ENCODE measurements at places on chromosomes 7 and 10.

DNA sequence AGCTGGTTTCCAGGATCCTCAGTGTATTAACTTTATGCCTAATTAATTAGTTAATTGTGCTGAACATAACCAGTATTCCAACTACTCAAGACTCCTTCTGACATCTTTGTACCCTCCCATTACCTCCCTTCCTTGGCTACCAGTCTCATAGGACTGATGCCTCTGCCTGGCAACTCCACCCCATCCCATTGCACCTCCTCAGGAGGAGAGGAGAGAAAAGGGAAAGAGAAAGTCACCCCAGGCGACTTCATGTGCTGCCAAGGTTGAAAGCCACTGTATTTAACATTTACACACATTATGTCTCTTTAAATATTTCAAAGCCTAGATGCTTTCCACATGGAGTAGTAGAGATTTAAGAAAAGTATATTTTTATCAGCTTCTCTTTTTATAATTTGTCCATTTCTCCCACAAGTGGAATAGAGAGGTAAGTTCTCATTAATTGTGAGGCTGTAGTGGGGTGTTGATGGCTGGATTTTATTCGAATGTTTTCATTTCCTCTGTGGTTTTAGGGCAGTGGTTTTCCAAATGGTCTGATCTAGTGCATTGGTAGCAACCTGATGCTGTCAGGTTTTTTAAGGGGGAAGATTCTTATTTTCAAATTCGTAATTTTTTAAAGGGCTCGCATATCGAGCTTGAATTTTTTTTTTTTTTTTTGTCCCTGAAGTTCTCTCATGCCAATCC, 148.0 kb downstream of the BICC1 start:
- DNase-seq, result peak; percentile 83

GRCh38 chr10:132104062-132104461, 38.3 kb downstream of the JAKMIP3 start:
- no peak for DNase-seq

DNA sequence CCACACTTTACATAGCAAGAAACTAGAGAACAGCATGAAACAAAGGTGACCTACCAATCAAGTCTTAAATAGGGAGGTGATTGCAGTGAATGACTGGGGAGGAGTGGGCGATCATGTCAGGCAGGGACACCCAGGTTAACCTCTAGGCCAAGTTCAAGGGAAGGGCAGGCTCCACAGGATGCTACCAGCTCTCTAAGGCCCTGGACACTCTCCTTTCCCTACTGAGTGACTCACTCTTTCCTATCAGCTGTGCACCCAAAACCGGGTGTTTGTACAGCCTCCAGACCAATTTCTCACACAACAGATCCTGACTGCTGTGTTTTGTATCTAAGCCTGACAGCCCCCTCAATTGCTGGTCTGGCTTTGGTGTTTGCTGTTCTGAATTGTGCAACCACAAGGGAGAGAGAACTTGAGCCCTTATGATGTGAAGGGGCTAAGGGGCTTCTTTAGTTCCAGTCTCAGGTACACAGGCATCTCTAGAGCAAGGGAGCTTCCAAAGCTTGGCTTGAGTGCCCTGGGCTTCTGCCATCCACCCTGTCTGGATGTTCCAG, 107.8 kb downstream of the TBXAS1 start:
- DNase-seq, result peak; percentile 62

GRCh38 chr7:7911369-7912123, 57.0 kb upstream of the GLCCI1 start:
- DNase-seq, result peak; percentile 85

GRCh38 chr7:83648464-83649241, at the start of gene SEMA3E:
TSS of gene SEMA3E (minus strand) at chr7:83649139.
- DNase-seq, result peak; percentile 53

DNA sequence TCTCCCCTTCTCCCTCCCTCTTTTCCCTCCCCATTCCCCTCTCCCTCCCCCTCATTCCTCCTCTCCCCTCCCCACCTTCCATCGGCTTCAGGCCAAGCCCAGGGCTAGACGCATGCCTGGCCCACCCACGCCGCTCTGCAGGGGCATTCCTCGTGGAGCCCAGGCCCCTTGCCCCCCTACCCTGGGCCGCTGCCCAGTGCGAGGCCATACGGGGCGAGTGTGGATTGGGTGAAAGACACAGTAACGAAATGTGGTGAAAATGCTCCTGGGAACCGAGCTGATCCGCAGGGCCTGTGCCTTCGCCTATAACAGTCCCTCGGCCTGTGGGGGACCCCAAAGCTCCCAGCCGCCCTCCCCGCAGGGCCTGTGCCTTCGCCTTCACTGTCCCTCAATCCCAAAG, 28.3 kb downstream of the ADGRA1 start:
- DNase-seq, result no peak

GRCh38 chr10:79444199-79445119, 965 bp downstream of the ZCCHC24 start:
- peak; percentile 60 for DNase-seq

- DNase-seq, result no peak
These were observed 61.1 kb downstream of the SORCS1 start for GRCh38 chr10:107103174-107104025.

DNA sequence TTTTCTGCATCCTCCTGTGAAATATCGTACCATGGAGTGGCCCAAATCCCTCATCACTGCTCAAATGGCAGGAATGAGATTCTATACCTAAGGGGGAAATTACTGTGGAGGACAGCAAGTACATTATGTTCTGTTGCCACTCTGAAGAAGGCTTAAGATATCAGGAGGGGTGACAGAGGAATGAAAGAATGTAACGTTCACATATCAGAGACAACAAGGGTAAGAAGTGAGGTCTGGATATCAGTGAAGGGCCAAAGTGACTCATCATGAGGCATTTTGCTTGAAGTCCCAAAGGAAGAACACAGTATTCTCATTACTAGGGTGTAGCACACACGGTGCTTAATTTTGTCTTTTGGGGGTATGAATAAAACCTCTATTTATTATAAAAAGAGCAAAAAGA, 71.5 kb upstream of the SLC13A1 start:
- DNase-seq, result no peak

GRCh38 chr7:159122276-159122675, 22.4 kb downstream of the VIPR2 start:
- DNase-seq, result no peak

DNA sequence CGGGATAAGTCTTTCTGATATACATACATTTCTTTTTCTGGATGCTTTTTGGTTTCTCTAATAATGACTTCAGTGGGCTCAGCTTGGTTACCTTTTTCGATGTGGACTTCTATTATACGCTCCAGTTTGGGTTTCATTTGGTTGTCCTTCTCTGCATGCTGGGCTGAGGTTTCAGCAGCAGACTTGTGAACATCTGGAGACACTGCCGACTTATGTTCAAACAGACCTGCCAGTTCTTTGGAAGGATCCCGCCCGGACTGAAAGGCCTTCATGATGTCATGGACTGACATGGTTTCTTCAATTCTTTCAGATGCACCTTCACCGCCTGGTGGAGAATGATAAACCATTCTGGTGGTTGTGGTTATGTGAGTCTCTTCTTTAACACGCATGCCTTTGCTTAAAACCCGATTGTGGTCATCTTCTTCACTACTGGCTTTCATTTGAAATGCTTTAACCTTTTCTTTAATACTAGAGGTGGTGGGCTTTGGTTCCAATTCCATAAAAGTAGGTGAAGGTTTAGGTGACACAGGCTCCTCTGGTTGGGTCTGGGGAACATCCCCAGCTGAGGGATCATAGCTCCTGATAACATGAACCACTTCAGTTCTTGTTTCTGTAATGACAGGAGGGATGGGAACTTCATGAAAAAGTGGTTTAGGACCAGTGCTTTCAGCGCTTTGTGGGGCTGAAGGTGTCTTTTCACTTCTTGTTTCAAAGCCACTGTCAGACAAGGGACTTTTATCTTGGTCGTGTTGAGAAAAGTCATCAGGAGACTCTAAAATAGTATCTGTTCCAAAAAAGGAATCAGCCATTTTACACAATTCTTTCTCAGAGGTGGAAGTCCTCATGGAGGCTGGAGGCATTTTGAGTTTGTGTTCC, 167.7 kb upstream of the CCDC6 start:
- DNase-seq, result no peak

DNA sequence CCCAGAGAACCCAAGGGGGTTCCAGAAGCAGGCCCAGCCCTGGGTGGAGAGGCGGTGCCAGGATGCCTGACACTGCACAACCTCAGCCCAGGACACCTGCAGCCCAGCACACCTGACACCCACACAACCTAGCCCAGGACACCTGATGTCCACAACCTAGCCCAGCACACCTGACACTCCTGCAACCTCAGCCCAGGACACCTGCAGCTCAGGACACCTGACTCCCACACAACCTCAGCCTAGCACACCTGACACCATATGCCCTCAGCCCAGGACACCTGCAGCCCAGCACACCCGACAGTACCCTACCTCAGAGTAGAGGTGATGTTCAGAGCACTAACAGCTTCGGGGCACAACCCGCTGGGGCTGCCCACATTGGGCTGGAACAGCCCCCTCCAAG, 87.3 kb downstream of the PAXIP1 start:
- DNase-seq, result no peak

DNA sequence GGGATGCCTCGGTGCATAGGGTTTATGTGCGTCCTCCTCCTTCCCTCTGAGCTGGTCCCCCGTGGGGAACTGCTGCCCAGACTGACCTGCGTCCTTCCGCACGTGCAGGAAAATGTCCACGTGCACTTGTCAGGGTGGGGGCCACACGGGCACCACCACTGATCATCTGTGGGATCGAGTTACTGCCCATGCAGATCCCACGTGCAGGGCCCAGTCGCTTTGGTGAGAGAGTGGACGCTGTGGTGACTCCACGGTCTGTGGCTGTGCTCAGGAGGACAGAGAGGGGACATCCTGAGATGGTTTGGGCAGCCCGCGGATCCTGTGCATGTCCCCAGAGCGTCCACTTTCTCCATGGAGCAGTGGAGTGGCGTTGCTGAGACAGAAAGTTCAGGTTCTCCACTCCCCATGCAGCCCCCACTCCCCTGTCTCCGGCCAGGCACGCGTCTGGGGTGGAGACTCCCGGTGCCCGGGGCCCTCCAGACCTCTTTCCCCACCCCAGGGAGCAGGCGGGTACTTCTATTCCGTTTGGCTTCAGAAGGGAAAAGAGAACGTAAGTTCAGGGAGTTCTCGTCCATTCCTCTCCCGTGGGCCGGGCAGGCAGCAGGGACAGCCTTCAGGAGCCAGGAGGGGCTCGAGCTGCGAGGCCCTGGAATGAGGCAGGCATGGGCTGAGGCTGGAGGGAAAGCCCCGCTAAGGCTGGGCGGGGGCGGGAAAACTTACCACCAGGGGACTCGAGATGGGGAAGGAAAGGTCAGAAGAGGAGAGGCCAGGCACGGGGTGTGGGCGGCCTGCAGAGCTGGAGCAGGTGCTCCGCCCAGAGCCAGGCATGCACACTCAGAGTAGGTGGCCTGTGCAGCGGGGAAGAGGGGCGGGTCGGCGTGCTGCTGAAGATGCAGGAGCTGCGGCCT, 59.9 kb downstream of the EGFR start:
- no peak for DNase-seq

GRCh38 chr10:101260764-101261481, 31.7 kb upstream of the LBX1 start:
- DNase-seq, result no peak

DNA sequence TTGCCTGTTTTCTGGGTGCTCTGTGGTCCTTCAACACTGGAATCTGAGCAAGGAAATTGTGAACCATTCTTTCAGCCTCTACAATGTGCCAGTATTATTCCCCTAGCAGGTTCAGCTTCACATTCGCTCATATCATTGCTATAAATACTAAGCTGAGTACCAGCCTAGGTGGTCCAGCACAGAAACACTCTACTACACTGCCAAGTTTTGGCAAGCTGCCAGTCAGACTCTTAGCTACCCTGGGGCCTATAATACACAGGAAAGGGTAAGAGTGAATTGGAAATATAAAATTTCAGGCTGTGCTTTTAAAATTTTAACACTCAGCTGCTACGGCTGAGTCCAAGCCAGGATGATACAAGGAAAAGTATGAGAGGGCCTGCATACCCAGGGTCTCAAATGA, 49.9 kb upstream of the PPP1R3A start:
- no peak for DNase-seq

DNA sequence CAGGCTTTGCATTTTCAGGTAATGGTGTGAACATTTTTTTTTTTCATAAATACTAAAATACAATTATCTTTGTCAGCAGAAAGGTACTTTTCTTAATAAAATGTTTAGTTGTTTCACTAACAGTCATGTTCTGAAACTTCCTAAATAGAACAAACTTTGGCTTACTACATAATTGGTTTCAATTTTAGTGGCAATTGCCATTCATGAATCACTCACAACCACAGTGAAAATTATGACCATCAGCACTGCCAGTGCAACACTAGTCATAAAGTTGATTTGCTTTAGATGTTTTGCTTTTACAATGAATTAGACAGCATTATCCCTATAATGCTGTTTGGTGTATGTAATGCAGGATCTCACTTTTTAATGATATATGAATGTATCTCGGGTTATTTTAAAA, 297.6 kb upstream of the PLXDC2 start:
- DNase-seq, result no peak

GRCh38 chr10:4226941-4227540, 442.0 kb upstream of the KLF6 start:
- no peak for DNase-seq

DNA sequence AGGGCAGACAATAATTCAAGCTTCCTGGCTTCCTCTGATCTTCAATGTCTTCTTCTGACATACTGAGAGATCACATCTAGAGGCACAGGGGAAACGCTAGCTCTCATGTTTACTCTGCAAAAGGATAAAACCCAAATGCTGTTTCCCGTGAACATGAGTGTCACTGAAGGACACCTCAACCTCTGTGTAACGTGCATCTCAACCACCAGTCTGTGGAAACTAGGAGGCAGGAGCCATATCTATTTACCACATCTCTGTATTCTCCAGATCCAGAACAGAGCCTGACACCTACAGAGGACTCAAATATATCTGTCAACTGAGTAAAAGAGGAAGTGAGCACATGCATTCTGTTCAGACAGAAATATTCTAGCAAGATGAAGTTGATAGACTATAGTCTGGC, 140.3 kb upstream of the TARP start:
- DNase-seq, result no peak

DNA sequence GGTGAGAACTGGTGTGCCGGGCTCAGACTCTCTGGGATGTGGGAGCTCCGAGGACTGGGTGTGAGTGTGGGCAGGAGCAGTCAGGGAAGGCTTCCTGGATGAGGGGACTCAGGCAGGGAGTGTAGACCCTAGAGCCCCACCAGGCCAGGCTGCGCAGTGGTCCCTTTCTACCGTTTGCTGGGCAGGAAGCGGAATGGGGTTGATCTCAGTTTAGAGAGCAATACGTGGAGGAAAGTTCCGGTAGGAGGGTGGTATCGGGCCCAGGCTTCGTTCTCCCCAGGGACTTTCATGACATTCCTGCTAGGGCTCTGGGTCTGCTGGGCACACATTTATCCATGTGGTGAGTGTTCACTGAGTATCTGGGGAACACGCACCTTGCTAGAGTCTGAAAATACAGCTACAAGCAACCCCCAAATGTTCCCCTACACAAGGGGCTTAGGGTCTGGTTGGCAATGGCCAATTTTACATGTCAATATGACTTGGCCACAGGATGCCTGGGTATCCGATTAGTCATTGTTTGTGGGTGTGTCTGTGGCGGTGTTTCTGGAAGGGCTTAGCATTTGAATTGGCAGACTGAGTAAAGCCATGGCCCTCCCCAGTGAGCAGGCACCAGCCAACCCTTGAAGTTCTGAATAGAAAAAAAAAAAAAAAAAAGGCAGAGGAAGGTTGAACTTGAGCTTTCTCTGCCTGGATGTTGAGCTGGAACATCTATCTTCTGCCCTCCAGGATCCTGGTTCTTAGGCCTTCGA, 20.8 kb downstream of the GHRHR start:
- peak; percentile 31 for DNase-seq

Measured in fibroblast of skin of right biceps (primary cell).